ENCODE measurements at places on chromosomes 5 and 9.

DNA sequence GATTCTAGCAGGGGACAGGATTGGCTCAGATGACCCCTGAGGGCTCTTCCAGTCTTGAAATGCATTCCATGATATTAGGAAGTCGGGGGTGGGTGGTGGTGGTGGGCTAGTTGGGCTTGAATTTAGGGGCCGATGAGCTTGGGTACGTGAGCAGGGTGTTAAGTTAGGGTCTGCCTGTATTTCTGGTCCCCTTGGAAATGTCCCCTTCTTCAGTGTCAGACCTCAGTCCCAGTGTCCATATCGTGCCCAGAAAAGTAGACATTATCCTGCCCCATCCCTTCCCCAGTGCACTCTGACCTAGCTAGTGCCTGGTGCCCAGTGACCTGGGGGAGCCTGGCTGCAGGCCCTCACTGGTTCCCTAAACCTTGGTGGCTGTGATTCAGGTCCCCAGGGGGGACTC lies 2.9 kb upstream of the MYOZ3 start:
- DNase-seq, result no peak

DNA sequence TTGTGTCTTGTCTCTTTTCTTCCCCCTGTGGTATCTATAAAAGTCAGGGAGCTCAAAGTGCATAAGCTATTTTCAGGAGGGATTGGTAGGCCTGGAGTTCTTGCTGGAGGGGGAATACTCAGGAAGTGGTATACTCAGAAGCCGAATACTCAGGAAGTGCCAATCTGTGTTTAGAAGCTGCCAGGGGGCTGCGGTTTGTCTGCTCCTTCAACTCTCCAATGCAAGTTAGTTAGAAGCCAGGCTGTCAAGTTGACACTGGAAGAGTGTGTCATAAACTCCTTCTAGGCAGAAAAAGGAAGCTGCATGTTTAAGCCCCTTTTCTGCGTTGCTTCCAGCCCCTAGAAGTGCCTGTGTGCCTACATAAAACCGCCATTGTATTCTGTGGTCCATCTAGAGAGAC lies 366.5 kb downstream of the TAF11L14 start:
- DNase-seq, result no peak

- no peak for DNase-seq
Observed at GRCh38 chr9:16257604-16258003, 612.9 kb downstream of the BNC2 start.

DNA sequence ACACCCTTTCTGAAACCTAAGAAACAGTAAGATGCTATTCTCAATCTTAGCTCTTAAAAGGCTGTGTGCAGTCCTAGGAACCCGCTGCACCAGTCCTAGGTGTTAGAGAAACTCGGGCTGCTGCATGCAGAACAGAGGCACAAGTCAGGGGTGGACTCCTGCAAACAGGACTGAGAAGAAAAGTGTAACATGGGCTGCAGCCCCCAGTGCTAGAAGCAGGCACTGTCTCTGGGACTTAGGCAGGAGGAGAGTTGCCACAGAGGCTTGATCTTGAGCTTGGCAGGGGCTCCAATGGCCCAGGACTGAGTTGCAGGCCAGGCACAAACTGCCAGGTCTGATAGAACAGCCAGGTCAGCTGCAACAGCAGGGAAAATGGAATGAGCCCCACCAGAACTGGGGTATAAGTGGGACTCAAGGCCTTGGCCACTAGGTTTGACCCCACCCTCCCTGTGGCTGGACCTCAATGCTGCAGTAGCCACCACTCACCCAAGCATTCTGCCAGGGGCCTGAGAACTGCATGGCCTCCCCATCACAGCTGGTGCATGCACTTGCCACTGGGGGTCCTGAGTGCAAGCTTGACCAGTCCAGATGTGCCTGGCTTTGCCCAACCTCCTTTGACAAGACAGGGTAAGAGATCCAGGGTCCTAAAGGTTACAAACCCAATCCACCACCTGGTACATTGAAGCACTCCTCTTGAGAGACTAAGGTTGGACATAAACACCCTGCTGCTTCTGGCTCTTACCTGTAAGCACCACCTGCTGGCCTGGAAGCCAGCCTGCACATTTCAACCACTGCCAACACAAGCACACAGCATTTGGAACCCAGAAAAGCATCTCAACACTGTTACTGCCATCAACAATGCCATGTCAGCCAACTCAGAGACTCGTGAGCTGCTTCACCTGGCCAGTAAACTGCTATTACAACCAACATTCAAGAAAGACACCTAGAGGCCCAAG lies 103.3 kb downstream of the FBXL17 start:
- no peak for DNase-seq

GRCh38 chr5:149667084-149667828 lies 62.9 kb upstream of the PPARGC1B start:
- DNase-seq, result peak; percentile 27

DNA sequence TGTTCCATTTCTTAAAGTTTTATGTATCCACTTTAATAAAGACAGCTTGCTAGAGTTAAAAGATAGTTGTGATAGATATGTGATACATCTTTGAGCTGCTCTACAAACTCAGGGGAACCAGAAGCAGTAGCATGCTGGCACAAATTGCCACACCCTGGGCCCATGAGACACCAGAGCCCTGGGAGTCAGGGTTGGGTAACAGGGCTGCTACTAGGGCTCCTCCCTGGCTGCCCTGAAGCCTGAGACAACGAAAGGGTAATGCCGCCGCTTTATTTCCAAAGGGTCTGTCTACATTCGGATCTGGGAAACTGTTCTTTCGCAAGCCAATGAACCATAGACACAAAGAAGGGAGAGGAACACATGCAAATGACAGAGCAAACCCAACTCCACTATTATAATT lies 29.2 kb downstream of the PTPN3 start:
- DNase-seq, result no peak

DNA sequence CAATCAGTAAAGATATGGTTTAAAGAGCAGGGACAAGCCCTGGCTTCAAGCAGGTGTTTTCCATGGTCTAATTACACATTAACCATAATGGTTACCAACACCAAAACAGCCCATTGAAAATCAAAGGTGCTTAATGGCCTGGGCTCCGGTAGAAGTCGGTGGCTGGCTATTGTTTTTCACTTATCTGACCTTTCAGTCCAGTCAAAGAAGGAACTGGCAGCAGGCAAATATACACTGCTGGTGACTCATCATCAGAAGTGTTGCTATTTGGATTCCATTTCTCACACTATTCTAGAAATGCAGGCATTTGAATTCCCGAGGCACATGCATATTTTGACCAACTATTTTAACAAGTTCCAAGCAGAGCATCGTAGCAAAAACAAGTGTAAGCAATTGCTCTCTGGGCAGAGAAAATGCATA lies 26.3 kb upstream of the GABRP start:
- DNase-seq, result no peak

- DNase-seq, result no peak
Observed at GRCh38 chr5:133147815-133148567, 96.2 kb downstream of the HSPA4 start.

GRCh38 chr5:104363567-104363966 lies 801.0 kb upstream of the NUDT12 start:
- DNase-seq, result no peak

- no peak for DNase-seq
Observed at GRCh38 chr5:32955814-32956213, 244.7 kb downstream of the NPR3 start.

DNA sequence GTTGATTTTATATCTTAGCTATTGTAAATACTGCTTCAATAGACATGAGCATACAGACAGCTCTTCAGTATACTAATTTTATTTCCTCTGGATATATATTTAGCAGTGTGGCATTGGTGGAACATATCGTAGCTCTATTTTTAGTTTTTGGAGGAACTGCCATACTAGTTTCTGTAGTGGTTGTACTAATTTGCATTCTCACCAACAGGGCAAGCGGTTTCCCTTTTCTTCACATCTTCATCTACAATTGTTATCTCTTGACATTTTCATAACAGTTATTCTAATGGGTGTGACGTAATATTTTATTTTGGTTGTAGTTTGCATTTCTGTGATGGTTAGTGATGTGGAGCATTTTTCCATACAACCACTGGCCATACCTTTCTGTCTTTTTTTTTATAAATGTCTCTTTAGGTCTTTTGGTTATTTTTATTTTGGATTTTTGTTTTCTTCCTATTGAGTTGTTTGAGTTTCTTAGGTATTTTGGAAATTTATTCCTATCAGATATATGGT lies 32.5 kb downstream of the TAF11L14 start:
- no peak for DNase-seq

DNA sequence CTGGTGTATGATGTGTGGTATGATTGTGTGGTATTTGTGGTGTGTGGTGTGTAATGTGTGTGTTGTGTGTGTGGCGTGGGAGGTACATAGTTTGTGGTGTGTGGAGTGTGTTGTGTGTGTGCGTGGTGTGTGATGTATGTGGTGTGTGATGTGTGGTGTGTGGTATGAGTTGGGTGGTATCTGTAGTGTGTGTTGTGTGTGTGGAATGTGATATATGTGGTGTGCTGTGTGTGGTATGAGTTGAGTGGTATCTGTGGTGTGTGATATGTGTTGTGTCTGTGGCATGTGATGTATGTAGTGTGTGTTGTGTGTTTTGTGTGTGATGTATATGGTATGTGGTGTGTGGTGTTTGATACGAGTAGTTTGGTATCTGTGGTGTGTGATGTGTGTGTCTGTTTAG lies 272.5 kb upstream of the IRX1 start:
- DNase-seq, result no peak

DNA sequence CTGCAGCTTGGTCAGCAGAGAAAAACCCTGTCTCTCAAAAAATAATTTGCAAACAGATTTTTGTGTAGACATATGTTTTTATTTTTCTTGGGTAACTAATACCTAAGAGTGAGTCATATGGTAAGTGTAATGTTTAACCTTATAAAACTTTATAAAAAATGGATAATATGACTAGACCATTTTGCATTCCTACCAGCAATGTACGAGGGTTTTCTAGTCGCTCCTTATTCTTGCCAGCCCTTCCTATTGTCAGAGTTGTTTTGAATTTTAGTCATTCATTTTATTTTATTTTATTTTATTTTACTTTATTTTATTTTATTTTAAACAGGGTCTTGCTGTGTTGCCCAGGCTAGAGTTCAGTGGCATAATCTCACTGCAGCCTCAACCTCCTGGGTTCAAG lies 37.8 kb downstream of the RABGAP1 start:
- DNase-seq, result no peak

- DNase-seq, result no peak
Observed at GRCh38 chr5:124452412-124452811, 294.0 kb downstream of the ZNF608 start.

DNA sequence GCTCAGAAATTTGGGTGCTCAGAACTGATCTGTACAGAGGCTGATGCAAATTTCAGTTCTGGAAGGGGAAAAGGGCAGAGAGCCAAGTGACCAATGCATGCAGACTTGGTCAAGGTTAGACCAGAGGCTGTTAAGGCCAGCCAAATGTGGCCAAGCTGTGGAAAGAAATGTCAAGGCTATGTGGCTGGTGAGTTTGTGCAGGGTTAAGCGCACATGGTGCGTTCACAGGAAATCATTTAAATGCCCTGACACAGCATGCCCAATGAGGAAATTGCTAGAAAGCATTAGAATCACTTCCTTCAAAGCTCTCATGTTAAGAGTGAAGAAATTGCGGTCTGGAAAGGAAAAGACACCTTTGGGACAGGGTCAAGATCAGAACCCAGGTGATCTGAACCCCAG lies 58.0 kb downstream of the PTPN3 start:
- no peak for DNase-seq

GRCh38 chr9:22052376-22052945 lies 43.4 kb upstream of the CDKN2B start:
- DNase-seq, result no peak

DNA sequence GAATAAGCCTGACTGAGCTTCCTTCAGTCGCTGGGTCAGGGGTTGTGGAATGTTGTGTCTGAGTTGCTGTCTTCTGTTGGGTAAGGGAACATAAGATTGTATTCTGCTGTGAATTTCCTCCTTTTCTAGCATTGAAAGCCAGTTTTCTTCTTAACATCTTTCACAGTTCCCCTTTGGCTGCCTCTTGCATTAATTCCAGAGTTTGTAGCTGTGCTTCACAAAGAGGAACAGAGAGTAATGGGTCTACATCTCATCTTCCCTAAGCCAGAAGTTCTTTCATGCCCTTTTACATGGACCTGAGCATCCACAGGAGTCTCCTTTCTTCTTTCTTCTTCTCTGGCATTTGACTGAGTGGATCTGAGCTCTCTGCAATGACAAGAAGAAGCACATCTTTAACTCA lies 686.8 kb downstream of the KCTD16 start:
- DNase-seq, result no peak

DNA sequence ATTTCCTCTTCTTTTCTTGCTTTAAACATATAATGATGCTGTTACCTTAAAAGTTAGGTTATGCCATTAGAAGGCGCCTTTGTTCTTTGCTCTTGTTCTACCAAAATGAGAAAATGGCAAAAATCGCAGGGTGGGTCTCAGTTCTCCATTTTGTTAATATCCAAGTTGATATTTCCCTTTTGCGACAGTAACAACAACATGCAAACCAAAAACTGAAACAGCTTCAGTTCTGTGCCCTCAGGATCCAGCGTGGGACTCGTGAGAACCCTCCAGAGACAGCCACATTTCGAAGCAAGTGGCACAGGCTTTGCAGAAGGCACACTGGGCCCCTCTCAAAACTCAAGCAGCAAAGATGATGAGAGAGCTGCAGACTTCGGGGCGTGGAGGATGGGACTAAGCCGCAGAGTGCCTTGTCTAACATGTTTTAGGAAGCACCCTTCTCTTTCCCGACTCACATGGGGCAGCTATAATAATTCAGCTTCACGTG lies 33.0 kb upstream of the LCP2 start:
- no peak for DNase-seq

GRCh38 chr5:157607371-157608161 lies 32.0 kb upstream of the ADAM19 start:
- peak; percentile 89 for DNase-seq

DNA sequence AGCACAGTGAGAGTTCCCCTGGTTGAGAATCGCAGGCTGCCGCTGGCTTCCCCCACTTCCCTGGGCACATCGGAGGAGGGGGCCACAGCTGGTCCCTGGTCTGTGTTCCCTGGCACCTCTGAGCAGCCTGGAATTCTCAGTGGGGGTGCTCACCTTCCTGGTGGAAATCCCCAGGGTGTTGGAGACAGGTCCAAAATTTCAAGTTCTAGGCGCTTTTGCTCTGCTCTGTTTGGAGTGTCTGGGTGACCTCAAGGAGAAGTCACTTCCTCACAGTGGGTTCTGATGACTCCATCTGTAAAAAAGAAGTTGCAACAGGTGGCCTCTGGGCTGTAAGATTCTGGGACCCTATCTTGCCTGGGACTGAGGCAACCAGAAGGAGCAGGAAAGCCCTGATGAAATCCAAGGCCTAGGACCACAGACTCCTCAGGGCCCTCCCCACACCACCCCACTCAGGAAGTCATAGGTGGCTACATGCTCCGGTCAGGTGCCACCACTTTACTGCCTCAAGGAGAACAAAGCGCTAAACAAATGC lies at the start of gene TRAF1:
TRAF1 (minus strand) TSS at position 400 of the 532 bp plus-strand sequence. CDS start 721 bp downstream, outside the sequence.
- no peak for DNase-seq

All from T-helper 2 cell (primary cell).